Ovary (tissue), 10 donors: ENCODE measurements at places on chromosomes 5 and 9.

- DNase-seq = no peak
Measured at GRCh38 chr9:6893350-6894131, 135.8 kb downstream of the KDM4C start.

DNA sequence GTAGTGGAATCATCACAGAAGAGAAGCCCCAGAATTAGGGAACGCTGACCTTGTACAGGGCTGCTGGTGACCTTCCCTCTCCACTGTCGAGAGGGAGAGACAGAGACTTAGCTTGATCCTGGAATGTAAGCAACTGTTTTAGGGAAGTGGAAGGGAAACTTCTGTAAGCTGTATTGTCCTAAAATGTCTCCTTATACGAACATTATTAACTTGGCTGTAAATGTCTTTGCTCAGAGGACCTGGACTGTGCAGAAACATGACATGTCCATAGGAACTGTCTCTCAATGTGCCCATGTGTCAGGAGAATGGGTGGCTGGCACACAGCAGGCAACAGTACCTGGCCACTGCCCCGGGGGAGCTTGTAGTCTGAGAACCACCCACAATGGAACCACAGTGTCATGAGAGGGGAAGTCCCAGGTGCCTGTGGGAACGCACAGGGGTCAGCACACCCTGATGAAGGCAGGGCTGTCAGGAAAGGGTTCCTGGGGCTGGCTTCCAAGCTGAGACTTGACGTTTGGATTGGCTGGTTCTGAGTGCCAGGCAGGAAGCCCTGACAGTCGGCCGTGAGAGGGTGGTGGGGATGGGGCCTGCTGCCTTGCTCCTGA lies 34.0 kb downstream of the DAP start:
- DNase-seq = no peak

GRCh38 chr5:86038566-86038965 lies 579.2 kb upstream of the COX7C start:
- DNase-seq = no peak

DNA sequence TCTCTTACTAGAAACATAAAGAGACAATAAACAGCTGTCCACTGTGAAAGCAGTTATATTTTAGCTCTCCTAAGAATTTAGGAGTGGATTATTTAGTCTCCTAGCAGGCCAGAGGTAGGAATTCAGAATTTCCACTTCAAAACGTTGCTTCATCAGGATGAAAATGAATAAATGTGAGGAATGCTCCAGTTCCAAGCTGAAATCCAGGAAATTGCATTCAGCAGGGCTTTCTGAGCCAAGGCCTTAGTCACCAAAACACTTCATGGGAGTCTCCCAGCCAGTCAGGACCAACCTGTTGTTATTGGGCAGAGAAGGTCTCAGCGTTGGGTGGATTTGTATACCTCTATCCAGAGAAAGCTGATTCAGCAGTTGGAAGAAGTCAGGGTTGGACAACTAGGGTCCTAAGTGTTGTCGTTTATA lies 1040.3 kb downstream of the TLE1 start:
- DNase-seq = peak; percentile 35

GRCh38 chr9:113131689-113132151 lies 19.1 kb upstream of the SLC31A2 start:
- DNase-seq = no peak

GRCh38 chr5:97657239-97657638 lies 474.2 kb upstream of the RIOK2 start:
- no peak for DNase-seq

- DNase-seq = no peak
Measured at GRCh38 chr9:110820381-110820780, 151.8 kb downstream of the MUSK start.

GRCh38 chr5:67338421-67338820 lies 141.8 kb upstream of the CD180 start:
- DNase-seq = no peak

- no peak for DNase-seq
Measured at GRCh38 chr5:143826951-143827444, 15.0 kb downstream of the HMHB1 start.

GRCh38 chr5:11973469-11973868 lies 69.2 kb upstream of the CTNND2 start:
- no peak for DNase-seq

GRCh38 chr5:59506285-59506877 lies 387.1 kb downstream of the PDE4D start:
- DNase-seq = no peak

DNA sequence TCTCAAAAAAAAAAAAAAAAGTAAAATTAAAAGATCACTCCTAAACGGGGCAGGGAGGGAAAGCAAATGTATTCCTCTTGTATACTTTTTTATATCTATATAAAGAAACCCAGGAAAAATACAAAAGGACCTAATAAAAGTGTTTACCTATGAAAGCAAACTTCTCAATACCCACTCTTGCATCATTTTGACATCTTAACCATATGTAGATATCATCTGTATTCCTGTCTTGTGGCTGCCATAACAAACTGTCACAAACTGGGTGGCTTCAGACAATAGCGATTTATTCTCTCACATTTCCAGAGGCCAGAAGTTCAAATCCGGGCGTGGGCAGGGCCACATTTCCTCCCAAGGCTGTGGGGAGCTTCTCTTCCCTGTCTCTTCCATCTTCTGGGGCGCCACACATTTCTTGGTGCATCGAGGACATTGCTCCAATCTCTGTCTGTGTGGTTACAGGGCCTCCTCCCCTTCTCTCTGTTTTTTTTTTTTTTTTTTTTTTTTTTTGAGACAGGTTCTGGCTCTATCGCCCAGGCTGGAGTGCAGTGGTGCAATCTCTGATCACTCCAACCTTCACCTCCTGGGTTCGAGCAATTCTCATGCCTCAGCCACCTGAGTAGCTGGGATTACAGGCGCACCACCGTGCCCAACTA lies 58.4 kb upstream of the IL17B start:
- DNase-seq = no peak

DNA sequence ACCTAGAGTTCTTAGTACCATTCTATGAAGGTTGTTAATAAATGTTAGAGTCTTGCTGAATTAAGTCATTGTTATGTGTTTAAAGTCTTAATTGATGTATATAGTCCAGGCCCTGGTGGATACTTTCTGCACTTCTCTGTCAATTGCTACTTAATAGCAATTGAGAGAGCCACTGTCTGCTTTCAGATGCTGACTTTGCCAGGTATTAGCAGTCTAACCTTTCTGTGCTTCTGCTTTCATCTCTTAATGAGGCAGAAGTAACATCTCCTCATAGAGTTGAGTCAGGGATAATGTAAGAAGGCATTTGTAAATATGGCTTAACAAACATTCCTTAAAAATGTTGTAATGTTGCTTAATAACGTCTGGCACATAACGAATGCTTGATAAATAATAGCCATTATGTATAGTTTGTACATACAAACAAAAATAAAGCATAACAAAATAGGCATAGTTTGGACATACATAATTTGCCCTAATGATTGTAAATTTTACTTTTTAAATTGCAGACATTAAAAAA lies 28.3 kb downstream of the RASGRF2 start:
- no peak for DNase-seq

- no peak for DNase-seq
Measured at GRCh38 chr5:146243247-146243646, 39.8 kb downstream of the RBM27 start.

GRCh38 chr5:53323511-53323910 lies 156.9 kb upstream of the FST start:
- no peak for DNase-seq

GRCh38 chr5:37436146-37436934 lies 57.2 kb downstream of the WDR70 start:
- no peak for DNase-seq

DNA sequence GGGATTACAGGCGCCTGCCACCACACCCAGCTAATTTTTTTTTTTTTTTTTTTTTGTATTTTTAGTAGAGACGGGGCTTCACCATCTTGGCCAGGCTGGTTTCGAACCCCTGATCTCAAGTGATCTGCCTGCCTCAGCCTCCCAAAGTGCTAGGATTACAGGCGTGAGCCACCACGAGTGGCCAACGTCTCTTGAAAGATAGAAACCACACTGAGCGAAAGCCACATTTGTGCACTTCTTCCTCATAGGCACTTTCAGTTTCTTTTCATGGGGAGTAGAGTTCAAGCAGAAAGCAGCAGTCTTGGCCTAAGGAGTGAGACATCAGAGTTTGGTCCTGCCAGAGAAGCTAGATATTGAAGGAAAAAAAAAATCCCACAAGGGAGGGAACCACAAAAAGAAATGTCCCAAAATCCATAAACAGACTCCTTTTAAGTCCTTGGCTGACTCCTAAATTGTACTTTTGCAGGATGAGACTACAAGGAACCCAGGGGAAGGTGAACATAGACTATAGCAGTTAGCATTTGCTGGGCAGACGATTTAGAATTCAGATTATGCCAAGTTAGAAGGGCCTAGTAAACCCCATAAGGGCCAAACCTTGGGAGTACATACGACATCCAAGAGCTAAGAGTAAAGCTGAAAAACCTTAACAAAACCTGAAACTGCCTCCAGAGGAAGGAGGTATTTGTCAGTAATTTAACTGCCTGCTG lies 43.9 kb upstream of the GLIPR2 start:
- no peak for DNase-seq

DNA sequence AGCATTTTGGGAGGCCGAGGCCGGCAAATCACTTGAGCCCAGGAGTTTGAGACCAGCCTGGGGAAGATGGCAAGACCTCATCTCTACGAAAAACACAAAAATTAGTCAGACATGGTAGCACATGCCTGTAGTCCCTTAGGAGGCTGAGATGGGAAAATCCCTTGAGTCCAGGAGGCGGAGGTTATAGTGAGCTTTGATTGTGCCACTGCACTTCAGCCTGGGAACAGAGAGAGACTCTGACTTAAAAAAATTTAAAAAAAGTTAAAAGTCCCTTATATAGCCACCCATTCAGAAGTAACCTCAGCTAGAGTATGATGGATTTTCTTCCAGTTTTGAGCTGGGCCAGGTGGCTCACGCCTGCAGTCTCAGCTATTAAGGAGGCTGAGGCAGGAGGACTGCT lies 72.4 kb downstream of the UGCG start:
- no peak for DNase-seq

GRCh38 chr9:12776513-12777055 lies 1.8 kb downstream of the LURAP1L start:
- DNase-seq = peak; percentile 84

DNA sequence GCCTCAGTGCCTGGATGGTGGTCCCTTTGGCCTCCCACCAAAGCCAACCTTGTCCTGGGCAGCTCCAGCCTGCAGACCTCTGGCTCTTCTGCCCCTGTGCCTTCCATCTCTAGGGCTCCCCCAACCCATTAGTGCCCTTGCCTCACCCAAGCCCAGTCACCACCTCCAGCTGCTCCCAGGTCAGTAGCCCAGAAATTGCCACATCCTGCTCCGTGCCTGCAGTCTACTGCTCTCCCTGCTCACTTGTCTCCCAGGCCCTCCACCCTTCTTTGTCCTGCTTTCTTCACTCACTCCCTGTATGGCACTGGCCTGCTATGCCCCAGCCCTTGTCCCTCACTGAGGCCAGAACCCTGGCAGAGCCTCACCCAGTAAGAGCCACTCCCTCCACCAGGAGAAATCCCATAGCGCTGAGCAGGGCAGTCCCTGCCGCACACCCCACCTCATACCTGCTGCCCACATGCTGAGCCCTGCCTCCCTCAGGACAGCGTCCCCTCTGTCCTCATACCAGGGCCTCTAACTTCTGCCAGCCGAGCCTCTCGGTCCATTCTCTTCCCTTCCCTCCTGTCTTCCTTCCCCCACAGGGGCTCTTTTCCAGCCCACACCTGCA lies 44.4 kb downstream of the JADE2 start:
- DNase-seq = no peak

DNA sequence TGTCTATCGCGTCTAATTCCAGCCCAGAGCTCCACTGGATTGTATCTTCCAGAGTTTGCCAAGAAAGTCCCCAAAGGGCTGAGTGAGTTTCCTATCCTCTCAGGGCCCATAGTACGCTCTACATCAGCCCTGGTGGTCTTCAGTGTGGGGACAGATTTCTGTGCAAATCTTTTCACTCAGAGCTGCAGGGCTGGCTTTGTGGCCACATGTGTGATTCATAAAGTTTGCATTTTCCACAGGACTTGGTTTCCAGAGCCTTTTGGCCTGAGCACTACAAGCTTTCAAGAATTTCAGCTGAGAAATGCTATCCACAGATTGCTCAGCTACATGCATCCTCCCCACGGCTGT lies 76.7 kb upstream of the CXCL14 start:
- no peak for DNase-seq

- DNase-seq = no peak
Measured at GRCh38 chr9:21077781-21078180, at the start of gene IFNB1. IFNB1 (minus strand) TSS chr9:21077942; CDS start chr9:21077869, 73 bp downstream.

GRCh38 chr5:87411973-87412629 lies 629 bp downstream of the CCNH start:
- DNase-seq = peak; percentile 13

DNA sequence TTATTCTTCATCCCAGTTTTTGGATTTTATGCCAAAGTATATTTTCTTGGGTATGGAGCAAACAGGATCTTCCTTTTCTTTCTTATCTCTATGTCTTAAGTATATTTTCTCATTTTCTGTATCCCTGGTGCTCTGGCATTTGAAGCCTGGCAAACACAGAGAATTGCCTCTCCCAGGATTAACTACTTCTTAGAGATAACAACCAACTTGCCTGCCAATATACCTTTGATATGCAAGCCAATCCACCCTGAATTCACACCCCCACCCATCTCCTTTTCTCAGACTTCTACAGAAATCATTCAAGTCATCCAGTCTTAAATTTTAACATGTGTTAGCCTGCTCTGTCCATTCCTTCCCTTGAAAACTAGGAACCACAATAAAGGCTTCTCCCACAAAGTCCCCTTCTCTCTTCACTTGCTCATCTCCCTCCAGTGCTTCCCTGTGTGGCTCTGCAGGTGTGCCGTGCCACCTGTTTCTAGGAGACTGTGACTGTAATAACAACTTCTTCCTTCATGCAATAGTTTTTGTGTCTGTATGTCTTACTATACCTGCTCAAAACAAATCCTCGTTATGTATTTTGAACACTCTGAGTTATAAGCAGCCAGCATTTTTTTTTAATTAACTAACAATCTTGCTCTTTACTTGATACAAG lies 649.7 kb upstream of the RIOK2 start:
- DNase-seq = no peak

DNA sequence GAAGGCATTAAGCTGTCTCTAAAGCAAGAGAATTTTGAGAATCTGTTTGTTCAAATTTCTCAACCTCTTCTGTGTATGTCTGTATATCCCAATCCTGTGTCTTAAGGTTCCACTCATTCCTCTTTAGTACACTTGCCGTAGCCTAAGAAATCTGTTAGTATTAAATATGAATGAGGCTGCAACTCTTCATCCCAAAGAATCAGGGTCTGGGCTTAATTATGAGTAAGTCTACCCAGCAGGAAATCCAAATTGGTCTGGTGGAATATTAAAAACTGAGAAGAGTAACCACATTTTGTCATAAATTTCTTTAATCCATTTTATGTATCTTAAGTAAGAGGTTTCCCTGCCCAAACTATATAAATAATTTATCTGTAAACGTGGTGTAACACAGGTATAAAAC lies 1171.2 kb downstream of the CDH12 start:
- no peak for DNase-seq

GRCh38 chr9:128340691-128341434 lies 536 bp downstream of the SLC27A4 start:
- peak; percentile 57 for DNase-seq
